ENCODE measurements at places on chromosomes 2 and 18.

GRCh38 chr18:48777026-48777743 is 173.6 kb downstream of the SMAD7 start:
- DNase-seq: peak; percentile 38

GRCh38 chr18:59062643-59063006 is 77.1 kb upstream of the SEC11C start:
- no peak for DNase-seq

GRCh38 chr2:43553341-43553855 is 42.4 kb downstream of the THADA start:
- no peak for DNase-seq

GRCh38 chr2:129925381-129925780 is 54.1 kb upstream of the RAB6C start:
- DNase-seq: no peak

GRCh38 chr18:79910563-79911343 is 40.7 kb downstream of the SLC66A2 start:
- DNase-seq: no peak

DNA sequence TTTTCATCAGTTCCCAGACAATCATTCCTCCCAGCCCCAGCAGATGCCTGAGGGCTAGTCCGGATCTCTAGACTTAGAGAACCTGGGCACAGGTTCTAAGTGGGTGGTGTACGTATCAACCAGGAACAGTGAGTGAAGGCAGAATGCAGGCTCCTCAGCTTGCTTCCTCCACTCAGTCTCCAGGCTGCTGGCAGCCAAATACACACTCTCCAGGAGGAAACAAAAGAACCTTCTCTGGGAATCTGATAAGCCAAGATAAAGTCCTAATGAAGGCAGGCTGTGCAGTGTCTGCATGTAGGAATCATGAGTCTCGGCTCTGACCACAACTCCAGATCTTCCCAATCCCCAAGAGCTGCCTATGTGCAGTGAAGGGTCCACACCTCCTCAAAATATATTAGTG is 245.7 kb downstream of the SP3 start:
- DNase-seq: no peak

GRCh38 chr18:2529154-2529553 is 42.2 kb downstream of the METTL4 start:
- no peak for DNase-seq

DNA sequence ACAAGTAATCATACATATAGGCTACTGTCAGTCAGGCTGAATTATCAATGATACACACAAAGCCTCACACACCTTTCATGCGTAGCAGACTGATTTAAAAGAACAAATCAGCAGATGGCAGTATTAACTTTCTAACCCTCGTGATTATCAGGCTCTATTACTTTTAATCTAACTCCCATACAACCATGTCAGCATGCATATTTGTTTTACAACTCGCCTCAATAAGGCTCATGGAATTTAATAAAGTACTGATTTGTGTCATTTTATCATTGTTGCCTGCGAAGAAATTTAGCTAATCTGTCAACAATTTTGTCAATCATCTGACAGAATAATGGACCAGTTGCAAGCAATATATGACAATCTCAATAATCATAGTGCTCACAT is 82.8 kb downstream of the SLC25A12 start:
- DNase-seq: no peak

DNA sequence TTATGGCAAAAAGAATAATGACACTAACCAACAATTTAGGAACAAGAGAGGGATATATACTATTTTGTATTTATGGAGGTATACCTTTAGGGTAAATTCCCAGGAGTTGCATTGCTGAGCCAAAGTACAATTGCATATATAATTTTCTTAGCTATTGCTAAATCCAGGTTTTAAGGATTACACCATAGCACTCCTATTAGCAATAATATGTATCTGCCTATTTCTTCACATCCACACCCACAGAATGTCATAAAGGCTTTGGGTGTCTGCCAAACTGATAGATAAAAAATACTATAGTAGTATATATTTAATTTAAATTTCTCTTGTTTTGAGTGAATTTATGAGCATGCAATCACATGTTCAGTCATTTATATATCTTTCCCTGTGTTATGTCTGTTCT is 11.5 kb upstream of the SERPINB13 start:
- no peak for DNase-seq

DNA sequence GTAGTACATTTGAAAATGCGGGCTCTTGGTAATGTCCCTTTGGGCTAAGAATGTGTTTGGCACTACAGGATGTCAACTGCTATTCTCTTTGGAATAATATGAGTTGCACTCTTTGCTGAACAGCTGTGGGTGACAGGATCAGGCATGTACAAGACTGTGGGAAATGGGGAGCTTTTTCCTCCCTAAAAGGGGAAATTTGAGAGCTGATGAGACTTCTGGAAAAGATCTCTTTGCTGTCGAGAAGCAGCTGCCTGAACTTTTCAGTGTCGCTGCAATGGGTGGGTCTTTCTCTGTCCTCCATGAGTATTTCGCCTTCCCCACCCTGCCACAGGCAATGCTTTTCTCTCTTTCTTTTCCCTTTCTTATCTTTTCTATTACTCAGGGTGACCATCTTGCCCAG is 762.2 kb upstream of the GCFC2 start:
- no peak for DNase-seq

GRCh38 chr18:24923138-24923537 is 428.8 kb downstream of the ZNF521 start:
- no peak for DNase-seq

GRCh38 chr2:144102386-144102785 is 417.5 kb downstream of the ZEB2 start:
- DNase-seq: no peak

GRCh38 chr2:99619151-99619550 is 129.3 kb upstream of the REV1 start:
- no peak for DNase-seq

DNA sequence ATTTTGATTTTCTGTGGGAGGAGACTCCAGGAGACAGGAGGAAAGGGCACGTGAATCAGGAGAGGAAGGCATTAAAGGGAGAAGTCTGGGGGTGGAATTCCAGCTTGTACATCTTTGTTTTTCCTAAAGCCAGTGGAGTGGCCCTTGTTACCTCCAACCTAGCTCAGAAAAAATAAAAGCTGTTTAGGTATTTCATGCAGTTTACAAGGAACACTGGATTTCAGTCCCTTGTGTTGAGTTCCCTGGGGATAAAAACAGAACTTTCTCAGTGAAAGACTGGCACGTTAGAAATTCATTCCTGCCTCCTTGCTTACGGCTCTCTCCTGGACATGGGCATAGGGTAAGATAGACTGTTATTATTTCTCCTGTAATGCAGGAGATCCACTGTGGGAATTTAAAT is 170.2 kb downstream of the ZEB2 start:
- DNase-seq: no peak

DNA sequence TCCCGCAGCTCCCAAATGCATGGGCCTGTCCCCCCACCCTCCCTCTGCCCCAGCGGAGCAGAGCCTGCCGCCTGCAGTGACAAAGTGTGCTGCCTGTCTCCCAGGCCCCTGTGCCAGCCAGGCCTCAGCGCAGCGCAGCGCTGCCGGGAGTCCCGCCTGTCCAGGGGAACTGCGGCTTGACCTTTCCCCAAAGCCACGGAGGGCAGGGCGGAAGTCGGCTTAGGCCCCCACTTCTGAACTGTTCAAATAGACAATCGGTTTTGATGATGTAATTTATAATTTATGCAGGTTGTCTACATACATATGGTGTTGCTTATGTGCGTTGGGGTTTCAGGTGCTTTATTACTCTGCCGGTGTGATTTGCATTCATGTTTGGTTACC is 7.1 kb downstream of the GBX2 start:
- no peak for DNase-seq

DNA sequence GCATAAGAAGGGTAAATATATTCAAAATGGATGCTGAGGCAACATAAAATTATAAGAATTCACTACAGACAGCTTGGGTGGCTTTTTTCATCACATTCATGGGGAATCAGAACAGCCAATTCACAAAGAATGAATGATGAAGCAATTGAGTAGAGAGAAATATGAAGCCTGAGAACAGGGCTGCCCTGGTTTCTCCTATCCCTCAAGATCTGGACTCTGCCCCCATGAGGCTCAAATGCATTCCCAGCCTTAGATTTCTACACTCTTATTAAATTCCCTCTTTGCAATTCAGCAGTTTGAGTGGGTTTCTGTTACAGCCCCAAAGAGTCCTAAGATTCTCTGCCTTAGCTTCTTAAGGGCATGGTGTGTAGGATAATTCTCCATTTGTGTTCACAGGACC is 172.5 kb downstream of the MAIP1 start:
- no peak for DNase-seq

GRCh38 chr18:42164556-42164955 is 209.5 kb downstream of the PIK3C3 start:
- DNase-seq: no peak

GRCh38 chr2:41993435-41993925 is 54.3 kb upstream of the PKDCC start:
- DNase-seq: no peak

DNA sequence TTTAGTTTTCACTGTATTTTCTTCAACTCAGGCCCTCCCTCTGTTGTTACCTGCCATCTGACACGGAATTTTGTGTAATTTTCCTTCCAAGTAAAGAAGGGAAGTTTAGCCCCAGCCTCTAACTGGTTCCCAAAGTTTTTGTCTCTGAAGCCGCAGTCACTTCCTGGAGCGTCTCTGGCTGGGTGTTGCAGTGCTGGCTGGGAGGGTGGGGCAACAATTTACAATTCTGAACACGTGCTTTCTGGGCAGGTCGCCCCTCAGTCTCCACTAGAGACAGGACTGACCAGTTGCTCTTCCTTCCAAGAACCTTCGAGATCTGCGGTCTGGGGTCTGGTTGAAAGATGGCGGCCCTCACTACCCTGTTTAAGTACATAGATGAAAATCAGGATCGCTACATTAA is 3.5 kb downstream of the CNDP2 start:
- peak; percentile 60 for DNase-seq

- no peak for DNase-seq
Measured at GRCh38 chr2:199207011-199207410, 250.7 kb downstream of the SATB2 start.

DNA sequence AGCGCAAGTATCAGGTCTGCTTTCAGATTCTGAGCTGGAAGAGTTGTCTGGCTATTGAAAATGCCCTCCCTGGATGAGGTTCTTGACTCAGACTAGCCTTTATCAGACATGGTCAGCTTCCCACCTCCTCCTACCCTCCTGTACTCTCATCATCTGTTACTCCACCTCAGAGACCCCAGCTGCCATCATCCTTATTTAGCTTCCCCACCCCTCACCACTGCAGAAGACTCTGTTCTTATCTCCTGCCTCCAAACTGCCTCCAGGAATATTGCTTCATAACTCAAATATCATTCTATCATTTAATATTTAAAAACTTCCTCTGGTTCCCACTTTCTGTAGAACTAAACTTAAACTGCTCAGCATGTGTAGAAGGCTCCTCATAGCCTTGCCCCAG is 31.1 kb upstream of the PPP3R1 start:
- no peak for DNase-seq

DNA sequence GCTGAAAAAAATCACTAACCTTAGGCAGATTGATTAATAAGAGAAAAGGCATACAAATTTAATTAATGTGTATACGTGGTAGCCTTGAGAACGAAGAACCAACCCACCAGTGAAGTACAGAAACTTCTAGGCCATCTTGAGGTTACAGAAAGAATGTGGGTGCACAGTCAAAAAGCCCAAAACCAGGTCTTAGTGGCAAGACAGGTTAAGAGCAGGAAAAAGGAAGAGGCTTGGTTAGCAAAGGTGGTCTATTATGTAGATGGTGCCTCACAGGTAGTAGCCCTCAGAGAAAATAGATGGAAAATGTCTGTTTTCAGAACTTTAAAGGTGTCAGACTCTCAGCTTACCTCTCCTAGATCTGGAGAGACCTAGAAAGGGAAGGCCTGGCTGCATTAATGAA is 22.0 kb upstream of the SLC35G4 start:
- DNase-seq: no peak

GRCh38 chr2:67374481-67374880 is 22.7 kb upstream of the ETAA1 start:
- DNase-seq: no peak

DNA sequence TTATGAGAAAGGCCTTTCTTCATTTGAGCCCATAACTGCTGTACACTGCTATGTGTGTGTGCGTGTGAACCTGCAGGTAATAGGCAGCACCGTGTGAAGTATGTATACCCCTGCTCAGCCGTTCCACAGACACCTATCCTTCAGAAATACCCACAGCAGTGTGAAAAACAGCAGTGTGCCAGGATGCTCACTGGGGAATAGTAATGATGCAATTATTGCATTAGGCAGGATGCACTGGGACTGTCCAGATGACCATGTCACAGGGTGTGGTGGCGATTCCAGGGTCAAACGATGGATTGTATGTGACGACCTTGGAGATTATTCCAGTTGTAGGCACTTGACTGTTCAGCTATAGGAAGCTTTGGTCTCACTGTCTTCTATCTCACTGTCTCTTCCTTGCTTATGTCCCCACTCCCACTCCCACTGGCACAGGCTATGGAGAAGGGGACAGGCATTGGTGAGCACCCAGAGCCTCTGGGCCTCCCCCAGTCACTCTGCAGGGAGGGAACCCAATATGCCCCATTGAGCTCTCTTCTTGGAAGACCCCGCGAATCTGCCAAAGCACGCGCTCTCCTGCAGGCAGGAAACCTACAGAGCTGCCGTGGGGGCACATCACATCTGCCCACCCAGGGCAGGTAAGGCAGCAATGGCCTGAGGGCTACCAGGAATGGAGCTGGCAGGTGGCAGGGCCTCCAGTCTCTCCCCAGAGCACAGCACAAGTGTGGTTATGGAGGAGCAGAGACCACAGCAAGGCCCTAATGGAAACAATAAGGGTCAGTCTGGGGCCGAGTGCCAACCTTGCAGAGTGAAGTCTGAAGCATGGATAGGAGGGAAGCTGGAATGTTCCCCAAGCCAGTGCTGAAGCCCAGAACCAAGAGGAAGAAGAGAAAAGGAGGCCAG is 518.9 kb upstream of the RAB6C start:
- no peak for DNase-seq

DNA sequence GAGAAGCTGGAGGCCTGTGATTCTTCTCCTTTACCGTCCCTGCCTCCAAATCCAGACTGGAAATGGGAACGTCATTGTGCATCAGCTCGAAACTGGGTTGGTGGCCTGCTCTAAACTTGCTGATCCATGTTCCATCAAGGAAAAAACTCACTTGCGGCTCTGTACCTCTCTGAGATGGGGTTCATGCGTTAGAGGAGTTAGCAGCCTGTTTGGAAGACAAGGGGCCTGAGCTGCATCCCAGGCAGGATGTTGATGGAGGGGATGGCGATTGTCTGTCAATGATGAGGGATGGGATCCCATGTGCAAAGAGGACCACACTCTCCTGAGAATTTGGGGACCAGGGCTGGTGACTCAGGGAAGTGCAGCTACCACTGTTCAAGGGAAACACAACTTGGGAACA is 26.0 kb downstream of the TWIST2 start:
- DNase-seq: no peak
